ENCODE measurements at places on chromosomes 7 and 10.

DNA sequence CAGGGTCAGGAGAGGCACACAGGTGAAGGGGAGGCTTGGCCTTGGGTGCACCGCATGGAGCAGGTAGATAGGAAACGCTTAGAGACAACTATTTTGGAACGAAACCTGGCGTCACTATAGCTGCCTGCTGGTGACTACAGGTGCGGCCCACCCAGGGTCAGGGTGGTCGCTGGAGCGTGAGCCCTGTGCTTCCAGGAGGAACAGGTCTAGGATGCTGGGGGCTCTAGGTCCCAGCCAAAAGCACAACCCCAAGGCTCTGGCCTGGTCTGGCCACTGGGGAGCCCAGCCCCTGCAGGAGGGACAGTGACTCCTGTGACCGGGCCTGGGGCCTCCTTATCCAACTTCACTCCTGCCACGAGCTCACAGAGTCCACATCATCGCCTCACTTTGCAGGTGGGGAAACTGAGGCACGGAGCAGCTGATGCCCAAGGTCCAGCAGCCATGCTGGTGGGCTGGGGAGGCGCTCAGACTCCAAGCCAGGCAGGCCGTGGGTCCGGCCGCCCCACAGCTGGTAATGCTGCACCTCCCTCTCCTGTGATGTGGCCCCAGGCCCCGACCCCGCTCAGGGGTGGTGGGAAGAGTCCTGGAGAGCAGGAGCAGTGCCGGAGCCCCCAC, 9.0 kb downstream of the LFNG start:
- DNase-seq = no peak

GRCh38 chr10:3226960-3227744, 54.6 kb upstream of the PITRM1 start:
- DNase-seq = no peak

DNA sequence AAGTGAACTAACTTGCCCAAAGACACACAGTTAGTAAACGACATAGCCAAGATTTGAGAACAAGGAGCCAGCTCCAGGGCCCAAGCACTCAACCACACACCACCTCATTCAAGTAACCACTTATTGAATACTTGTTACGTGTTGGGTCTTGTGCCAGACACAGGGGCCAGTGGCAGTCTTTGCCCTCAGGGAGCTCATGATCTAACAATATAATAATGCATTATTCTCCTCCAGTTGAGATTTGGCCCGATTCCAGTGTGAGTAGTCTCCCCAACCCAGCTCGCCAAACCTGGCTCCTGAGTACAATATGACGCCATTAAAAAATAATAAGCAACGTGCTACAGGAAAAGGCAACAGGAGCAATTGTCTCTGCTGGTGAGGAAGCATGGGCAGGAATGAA, 14.4 kb upstream of the STK17A start:
- no peak for DNase-seq

GRCh38 chr7:152502813-152503790, 67.3 kb upstream of the KMT2C start:
- no peak for DNase-seq

GRCh38 chr7:16348251-16348650, 73.1 kb downstream of the CRPPA start:
- DNase-seq = no peak

- DNase-seq = no peak
These were observed 218.6 kb downstream of the DGKI start for GRCh38 chr7:137628216-137628615.

DNA sequence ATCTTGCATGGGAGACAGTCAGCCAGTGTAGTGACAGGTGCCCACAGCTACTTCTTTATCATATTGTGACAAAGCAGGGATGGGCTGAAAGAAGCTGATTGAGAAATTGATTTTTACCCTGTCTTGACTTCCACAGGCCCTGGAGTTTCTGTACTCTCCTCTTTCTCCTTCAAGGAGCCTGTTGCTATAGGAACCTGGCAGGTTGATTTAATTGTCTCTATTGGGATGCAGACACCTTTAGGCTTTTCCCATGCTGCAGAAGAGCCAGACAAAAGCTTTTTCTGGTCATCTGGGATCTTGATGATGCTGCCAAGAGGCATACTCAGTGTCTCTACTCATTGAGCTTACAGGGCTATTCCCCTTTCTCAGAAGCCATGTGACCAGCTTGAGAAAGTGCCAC, 754.8 kb downstream of the KCNMA1 start:
- no peak for DNase-seq

GRCh38 chr7:130893441-130893894, 159.5 kb upstream of the KLF14 start:
- DNase-seq = peak; percentile 50

GRCh38 chr10:74677951-74678350, 148.4 kb upstream of the KAT6B start:
- no peak for DNase-seq

DNA sequence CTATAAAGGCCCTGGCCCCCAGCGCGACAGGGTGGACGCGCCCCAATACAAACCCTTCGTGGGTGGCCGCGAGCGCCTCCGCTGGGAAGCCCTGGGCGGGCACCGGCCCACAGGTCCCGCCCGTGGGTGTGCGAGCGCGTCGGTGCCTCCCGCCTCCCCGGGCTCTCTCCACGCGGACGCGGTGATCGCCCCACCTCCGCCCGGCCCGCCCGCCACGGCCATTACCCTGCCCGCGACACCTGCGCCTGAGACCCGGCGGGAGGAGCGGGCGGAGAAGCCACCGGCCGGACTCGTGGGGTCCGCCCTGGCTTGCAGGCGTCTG, 81.2 kb downstream of the PAX2 start:
- no peak for DNase-seq

DNA sequence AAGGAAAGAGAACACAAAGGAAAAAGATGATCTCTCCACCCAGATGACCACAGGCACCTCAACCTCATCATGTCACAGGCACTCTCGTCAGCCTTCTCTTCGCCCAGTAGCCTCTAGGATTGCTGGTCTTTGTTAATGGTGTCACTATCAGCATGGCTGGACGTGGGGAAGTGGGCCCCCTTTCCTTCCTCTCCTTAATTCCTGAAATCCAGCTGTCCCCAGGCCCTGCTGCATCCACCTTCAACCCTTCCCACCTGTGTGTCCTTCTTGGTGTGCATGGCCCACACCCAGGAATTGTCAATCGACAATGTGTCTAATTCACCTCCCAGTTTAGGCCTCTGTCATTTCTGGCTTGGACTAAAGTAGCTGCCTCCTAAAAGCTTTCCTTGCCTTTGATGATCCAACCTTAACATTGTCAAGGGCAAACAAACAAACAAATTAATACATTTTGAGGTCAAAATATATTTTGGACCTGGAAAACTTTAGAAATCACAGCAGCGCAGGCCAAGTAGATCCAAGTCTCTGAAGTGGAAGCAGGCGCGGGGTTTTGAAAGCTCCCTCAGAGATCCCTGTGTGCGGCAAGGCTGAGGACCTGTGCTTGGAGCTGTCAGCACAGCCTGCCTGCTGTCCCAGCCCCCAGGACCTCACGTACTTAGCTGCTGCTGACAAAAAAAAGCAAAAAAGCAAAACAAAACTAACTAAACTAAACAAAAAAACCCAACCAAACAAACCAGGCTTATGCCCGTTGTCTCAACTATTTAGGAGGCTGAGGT, 193.3 kb upstream of the LYZL2 start:
- no peak for DNase-seq

GRCh38 chr7:157526913-157527634, 190.3 kb downstream of the DNAJB6 start:
- DNase-seq = no peak
